HepG2 (cell line): ENCODE measurements at places on chromosomes 12 and 14. TPM values are rescaled to one million over a fixed set of nuclear protein-coding genes. Genes with fewer than 3 reads are reported as not detected.

Gene ANO4
- total RNA-seq: not detected in 2 replicates

Gene KLHL33
- total RNA-seq: not detected in 2 replicates

GRCh38 chr14:55954108-55954507, 164.1 kb upstream of the PELI2 start:
- no peak for DNase-seq

- peak; percentile 90 for DNase-seq
These were observed 7.9 kb downstream of the DYNC1H1 start for GRCh38 chr14:101972126-101972866.
